Neuronal stem cell (in vitro differentiated cells): ENCODE measurements at places on chromosomes 6 and 20.
A peak's percentile ranks its signal among the peaks of the same experiment; 100 is the strongest.

DNA sequence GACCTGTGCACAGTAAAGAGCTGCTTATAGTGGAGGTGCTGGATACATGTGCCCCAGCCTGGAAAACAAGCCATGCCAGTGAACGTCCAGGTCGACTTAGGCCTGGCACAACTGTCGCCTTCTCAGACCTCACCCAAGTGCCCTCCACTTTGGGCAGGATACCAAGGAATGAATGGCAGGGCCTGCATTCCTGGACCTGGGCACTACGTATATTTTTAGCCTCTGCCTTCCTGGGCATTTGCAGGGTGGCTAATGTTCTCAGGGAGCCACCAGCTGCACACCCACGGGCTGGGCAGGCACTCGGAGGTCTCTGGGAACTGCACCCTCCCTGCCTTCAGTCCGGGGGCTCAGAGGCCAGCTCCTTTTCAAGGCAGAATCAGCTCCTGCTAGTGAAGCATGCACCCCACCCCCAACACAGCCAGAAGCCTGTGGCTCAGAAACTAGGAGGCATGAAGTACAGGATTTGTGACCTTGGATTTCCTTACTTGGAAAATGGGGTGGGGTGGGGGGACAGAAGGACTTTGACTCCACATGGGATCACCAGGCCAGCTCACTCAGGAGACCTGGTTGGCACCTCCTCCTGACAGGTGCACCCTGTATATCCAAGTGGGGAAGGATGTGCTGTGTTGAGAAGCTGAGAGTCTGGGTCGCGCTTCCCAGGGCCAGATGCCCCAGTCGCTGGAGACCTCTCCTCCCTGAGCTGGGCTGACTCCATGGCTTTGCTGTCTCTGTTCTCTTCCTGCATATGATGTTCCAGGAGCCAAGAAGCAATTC, 2.5 kb upstream of the LSM14B start:
- DNase-seq, result no peak

GRCh38 chr6:151585741-151586140, 91.9 kb downstream of the CCDC170 start:
- DNase-seq, result no peak

DNA sequence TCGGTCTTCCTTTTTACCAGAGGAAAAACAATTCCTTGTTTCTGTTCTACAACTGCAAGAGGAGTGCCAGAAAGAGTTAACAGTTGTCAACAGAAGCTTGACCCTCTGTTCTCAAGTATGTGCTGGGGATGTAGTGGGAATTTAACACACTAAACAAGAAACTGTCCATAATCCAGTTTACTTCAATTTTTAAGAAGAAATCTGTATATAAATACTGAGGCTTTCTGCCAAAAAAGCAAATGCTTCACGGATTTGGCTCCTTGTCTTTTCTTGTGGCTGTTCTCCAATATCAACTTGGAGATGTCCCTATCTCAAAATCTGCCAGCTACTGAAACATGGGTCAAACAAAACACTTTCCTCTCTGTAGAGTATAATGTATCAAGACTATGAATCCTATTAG, 26.8 kb downstream of the REV3L start:
- no peak for DNase-seq

- peak; percentile 51 for DNase-seq
Measured at GRCh38 chr6:159110013-159110412, 59.2 kb upstream of the FNDC1 start.

DNA sequence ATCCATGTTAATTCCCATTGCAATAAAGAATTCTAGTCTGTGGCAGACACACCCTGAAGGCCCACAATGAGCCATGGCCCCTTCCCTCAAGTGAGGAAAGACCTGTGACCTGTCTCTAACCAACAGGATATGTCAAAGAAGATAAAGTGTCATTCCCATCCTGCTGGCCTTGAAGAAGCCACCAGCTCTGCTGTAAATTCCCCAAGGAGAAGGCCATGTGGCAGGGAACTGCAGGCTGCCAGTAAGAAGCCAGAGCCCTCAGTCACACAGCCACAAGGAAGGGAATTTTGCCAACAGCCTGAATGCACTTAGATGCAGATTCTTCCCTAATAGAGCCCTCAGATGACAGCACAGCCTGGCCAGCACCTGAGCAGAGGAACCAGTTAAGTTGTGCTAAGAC, 24.8 kb downstream of the VIP start:
- no peak for DNase-seq

- no peak for DNase-seq
Measured at GRCh38 chr20:2967841-2968240, 75.6 kb upstream of the GNRH2 start.

- no peak for DNase-seq
Measured at GRCh38 chr6:84453499-84453898, 226.1 kb upstream of the CEP162 start.

DNA sequence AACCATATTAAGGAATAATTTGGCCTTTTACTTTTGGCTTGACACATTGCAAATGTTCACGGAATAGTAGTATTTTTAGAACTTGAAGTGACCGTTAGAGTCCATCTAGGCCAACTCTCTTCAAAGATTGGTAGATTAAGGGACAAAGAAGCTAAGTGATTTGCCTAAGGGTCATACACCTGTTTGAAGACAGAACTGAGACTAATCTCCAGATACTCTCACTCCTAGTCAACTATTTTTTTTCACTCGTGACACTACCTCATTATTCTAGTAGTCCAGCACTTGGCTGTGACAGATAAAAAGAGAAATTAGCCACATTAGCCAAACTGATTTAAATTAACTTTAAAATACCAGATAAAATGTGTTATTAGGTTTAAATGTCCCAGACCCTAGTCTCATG, 10.6 kb downstream of the ACSS2 start:
- no peak for DNase-seq

DNA sequence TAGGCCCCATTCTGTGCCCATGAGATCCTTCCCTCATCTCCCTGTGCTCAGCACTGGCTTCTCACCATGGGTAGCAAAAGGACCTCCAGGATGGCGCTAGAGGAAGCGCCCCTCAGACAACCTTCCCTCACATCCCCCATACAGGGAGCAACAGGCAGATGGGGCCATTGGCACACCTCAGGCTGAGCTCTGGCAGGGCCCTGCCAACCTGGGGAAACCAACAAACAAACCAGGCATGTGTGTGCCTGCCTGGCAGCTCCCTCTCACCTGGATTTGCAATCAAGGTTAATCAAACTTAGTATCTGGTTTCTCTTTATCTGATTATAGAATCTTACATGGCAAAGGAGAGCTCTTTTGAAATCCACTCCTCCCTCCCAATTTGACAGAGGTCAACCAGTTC, 134.9 kb downstream of the SLC23A2 start:
- no peak for DNase-seq

DNA sequence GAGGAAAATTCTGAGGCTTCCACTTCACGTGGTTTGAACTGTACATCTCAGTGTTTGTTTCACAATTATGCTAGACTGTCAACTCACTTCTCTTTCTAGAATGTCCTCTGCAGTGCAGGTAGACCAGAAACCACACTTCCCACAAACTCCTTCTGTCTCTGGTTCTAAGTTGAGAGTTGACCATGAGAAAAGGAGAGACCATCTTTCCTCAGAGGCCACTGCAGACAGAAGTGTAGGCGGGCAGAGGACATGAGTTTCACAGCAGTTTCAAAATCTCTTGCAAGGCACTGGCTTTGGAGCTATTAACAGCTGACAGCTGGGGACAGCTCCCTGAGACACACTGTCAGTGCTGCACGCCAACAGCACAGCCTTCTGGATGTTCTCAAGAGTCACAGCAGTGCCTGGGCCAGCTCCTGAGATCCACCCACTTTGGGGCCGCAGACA, 55.4 kb upstream of the MOXD1 start:
- DNase-seq, result no peak

DNA sequence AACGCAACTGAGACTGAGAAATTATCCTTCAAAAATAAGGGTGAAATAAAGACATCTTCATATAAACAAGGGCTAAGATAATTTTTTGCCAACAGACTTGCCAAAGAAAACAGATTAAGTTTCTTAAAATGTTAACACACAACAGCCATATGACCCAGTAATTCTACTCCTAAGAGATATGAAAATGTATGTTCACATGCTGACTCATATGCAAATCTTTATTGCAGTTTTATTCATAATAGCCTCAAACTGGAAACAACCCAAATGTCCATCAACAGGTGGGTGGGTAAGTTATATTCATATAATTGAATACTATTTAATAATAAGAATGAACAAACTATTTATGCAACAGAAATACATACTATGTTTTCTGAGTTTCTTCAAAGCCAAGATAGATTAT, 140.1 kb downstream of the REV3L start:
- DNase-seq, result no peak

DNA sequence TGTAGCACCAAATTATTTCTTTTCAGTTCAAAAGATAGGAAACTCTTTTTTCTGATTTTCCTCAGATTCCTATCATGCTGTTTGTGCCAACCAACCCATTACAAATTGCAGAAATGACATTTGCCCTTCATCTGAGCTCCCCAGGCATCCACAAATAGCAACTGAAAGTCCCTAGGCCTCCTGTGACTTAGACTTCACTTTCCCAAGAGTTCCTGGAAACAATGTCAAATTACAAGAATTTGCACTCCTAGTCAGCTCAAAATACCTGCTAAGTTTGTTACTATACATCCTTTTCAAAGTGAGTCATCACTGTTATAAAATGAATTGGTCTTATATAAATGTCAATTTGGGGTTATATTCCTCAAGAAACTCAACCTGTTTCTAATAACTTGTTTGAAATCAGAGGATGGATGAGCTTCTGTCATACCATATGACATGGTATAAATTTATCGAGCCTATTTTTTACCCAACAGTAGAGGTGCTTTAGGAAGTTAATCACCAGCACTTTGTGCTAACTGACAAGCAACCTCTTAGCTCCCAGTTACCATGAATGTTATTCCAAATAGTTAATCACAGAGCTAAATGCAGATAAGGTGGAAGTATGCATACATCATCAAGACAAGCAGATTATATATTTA, 256.5 kb downstream of the HACE1 start:
- DNase-seq, result no peak

DNA sequence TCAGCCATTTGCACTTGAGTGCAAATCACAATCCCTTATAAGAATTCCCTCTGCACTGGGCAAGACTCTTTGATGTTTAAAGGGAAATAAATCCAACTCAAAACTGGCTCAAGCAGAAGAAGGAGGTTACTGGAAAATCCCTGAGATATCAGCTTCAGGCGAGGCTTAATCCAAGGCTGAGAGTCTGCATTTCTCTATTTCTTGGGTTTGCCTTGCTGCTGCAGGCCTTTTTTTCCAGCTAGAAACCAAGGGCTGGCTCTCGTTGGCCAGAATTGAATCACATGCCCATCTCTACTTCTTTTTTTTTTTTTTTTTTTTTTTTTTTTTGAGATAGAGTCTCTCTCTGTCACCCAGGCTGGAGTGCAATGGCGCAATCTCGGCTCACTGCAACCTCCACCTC, 11.7 kb downstream of the HCK start:
- no peak for DNase-seq

DNA sequence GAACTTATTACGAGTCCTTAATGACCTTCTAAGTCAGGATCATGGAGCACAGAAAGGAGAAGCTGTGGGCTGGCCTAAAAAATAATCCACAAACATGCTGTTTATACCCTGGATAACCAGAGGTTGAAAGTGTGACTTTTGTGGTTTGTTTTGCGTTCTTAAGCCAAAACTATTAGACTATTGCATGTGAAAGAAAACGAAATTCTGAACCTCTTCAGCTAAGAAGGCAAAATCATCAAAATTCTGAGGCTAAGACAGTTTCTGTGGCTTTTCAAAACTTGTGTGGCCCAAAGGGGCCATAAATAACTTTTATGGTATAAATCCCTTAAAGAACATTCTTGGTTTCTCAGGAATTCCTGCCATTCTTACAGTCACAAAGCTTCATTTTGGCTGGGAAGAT, 251.0 kb downstream of the UST start:
- no peak for DNase-seq

- DNase-seq, result peak; percentile 68
Measured at GRCh38 chr6:10585209-10585845, 64.2 kb downstream of the GCNT2 start.

DNA sequence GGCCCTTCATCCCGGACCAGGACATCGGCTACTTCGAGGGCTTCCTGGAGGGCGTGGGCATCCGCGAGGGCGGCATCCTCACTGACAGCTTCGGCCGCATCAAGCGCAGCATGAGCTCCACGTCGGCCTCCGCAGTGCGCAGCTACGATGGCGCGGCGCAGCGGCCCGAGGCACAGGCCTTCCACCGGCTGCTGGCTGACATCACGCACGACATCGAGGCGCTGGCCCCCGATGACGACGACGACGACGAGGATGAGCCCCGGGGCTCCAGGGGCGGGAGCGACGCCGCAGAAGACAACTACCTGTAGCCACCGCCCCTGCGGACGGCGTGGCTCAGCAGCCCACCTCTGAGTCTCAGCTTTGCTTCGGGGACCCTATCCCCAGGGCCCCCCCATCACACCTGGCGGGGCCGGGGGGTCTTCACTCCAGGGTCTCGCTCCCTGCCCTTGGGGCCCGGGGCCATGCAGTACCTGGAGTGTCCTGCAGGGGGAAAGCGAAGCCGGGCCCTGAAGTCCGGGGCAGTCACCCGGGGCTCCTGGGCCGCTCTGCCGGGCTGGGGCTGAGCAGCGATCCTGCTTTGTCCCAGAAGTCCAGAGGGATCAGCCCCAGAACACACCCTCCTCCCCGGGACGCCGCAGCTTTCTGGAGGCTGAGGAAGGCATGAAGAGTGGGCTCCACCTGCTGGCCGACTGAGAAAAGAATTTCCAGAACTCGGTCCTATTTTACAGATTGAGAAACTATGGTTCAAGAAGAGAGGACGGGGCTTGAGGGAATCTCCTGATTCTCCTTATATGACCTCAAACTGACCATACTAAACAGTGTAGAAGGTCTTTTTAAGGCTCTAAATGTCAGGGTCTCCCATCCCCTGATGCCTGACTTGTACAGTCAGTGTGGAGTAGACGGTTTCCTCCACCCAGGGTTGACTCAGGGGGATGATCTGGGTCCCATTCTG, 20.8 kb upstream of the HCK start:
- peak; percentile 84 for DNase-seq
